ENCODE measurements at places on chromosomes 7 and 10.

DNA sequence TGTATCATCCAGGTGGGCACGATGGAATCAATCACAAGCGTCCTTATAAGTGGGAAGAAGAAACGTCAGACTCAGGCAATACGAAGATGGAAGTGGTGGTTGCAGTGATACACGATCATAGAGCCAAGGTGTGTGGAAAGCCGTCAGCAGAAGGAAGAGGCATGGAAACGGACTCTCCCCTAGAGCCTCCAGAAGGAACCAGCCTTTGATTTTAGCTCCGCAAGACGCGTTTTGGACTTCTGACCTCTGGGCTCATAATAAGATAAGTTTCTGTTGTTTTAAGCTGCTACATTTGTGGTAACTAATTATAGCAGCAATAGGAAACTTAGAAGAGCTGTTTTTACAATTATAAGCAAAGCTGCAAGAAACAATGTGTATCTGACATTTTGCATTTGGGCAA is 14.8 kb downstream of the FANK1 start:
- DNase-seq, result no peak

DNA sequence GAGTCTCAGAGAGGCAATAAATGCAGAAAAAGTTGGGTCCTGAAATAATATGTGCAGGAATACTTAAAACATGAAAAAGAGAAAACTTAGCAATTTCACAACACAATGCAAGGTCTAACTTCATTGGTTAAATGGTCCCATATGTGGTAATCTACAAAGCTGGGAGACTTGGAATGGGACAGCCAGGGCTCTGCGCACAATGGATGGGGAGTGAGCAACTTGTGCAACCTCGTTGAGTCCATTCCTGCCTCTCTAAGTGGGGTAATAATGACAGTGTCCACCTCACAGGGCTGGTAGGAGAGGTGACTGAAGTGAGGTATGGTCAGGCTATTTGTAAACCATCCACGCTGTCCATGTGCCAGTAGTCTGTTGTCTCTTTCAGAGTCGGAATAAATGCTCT is 11.8 kb upstream of the EMX2 start:
- no peak for DNase-seq

- no peak for DNase-seq
Measured at GRCh38 chr7:42972699-42973500, 40.7 kb downstream of the MRPL32 start.

DNA sequence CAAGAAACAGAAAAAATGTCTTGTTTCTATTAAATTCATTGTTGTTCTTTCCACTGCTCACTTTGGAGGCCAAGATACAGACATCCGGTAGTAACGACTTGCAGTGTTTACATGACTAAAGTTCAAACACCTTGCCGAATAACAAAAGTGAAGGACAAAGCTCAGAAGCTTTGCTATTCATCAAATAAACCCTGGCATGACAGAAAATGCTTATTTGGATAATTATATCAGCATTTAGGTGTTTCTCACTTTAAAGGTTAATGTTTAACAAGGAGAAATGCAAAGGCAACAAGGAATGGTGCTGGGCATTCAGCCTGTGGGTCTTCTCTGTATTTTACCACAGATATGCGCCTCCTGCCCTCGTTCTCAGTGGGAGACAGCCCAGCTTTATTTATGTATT is 5.4 kb upstream of the PTF1A start:
- no peak for DNase-seq

GRCh38 chr7:118492466-118492865 is 268.0 kb downstream of the ANKRD7 start:
- no peak for DNase-seq

DNA sequence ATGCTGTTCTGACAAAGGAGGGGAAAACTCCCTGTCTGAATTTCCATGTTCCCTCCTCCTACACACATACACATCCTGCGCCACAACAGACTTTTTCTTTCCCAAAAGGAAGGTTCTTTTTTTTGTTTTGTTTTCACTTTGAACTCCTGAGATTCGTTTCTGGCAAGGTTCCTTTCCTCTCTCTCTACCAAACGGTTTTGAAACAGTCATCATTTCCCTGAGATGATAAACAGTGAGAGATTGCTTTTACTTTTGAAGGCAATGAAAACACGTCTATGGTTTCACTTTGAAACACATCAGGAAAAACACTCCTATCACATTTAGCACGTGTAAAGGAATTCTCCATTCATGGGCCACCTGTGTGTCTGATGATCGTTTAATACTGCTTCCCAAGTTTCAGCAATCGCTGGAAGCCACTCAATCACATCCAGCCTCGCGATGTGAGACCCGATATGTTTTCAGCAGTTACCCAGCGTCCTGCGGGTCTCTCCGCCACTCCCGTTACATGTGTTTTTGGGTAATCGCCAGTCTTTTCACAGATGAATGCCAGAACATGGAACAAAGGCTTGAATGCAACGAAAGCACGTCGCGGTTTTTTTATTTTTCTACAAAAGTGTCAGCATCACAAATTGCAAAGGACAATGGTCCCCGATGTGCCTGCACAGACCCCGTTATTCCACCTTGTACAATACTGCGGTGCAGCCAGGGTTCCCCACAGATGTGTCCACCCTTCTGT is 62.8 kb upstream of the CUX1 start:
- no peak for DNase-seq

Measured in glutamatergic neuron (in vitro differentiated cells).